ENCODE measurements at places on chromosomes 2 and 18.

GRCh38 chr18:70673831-70674230 lies 385.0 kb downstream of the SOCS6 start:
- no peak for DNase-seq

GRCh38 chr18:36389027-36389426 lies 91.5 kb downstream of the FHOD3 start:
- no peak for DNase-seq

DNA sequence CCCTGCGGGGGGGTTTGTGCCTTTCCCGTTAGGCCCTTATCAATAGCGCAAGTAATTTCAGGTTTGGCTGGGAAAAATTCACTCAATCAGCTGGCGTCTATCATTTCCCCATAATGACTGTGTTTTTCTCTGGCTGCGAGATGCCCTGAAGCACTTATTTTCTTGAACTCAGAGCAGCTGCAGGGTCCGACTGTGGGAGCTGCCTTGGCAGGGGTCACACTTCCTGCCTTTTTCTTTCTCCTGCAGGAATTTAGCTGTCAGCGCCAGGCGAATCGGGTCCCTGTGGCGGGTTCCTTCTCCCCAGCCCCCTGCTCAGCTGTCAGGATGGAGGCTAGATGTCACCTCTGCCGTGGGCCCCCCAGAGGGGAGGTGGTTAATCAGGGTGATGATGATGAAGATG lies 81.3 kb upstream of the HPCAL1 start:
- no peak for DNase-seq

DNA sequence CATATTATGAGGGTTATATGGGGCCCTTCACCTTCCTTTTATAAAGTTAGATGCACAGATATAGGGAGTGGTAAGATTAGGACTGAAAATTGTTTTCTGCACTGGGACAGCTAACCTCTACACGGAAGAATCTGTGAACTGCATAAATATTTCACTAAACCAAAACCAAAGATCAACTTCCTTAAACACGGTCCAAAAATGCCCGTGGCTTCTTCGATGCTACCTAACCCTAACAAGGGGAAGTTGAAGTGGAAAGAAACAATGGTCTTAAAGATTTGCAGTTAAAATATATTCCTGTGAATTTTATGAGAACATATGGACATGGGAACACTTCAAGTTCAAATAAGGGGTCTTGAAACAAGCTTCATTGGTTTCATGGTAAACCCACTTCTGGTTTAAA lies 33.3 kb upstream of the PAX3 start:
- no peak for DNase-seq

GRCh38 chr2:152462779-152463178 lies 127.8 kb downstream of the FMNL2 start:
- no peak for DNase-seq

- DNase-seq = no peak
Measured at GRCh38 chr2:191638079-191638801, 39.7 kb upstream of the NABP1 start.

GRCh38 chr2:26770986-26771586 lies 7.0 kb downstream of the SLC35F6 start:
- no peak for DNase-seq

DNA sequence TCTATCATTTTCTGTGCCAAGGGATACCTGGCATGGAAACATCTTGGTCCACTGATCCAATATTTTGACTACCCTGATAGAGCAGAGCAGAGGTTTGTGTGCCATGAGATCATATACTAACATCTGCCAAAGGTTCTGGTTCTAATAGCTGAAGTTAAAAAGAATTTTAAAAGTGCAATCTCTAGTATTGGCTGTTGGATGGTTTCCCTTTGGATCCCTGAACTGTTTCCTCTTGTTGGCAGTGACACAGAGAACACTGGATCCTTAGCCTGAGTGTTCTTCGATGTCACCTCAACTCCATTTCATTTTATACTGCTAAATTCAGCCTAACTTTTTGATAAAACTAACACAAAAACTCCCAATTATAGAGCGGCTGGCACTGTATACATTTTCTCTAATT lies 169.3 kb upstream of the FBXO11 start:
- no peak for DNase-seq

- no peak for DNase-seq
Measured at GRCh38 chr2:128624956-128625355, 306.3 kb upstream of the HS6ST1 start.

- no peak for DNase-seq
Measured at GRCh38 chr2:136468799-136469369, 296.5 kb upstream of the THSD7B start.

DNA sequence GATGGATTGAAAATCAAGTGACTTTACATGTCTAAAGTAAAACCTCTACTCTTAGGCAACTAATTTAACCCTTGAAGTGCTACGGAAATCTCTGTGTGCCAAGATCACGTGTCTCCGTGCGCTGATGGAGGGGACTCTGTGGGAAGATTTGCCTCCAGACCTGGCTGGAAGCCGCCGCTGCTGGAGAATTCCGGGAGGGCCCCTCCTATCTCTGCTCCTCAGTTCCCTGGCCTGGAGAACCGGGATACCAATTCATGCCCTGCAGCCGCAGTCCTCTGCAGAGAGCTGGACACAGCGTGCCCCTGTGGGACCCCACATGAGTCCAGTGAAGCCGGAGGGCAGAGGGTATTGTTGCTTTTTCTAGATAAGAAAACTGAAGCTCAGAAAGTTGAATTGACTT lies 126.9 kb upstream of the PXDN start:
- DNase-seq = no peak

Measured in stimulated activated CD4-positive, alpha-beta T cell treated with anti-CD3 and anti-CD28 coated beads, Interleukin-4, amount 100 ng/mL, for 48 hours (primary cell).